ENCODE measurements at places on chromosomes 4 and X.

GRCh38 chr4:89682808-89683207 is 154.2 kb downstream of the SNCA start:
- no peak for DNase-seq

- no peak for DNase-seq
These were observed 249.9 kb downstream of the HNRNPD start for GRCh38 chr4:82123934-82124333.

DNA sequence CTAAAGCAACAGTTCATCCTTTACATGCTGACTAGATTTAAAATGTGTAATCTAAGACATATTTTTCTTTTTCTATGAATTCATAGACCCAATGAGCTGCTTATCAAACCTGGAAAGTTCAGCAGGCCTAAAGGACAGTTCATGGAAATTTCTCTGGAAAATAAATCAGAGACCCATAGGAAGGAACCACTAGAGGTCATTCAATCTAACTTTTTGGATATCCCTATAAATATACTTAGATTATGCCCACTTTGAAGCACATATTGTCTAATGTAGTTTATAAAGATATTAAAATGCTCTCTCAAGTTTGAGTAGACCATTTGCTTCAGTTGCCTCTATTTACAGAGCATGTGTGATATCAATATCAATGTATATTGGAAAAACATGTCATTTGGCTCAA is 473.0 kb downstream of the FAT4 start:
- peak; percentile 26 for DNase-seq

DNA sequence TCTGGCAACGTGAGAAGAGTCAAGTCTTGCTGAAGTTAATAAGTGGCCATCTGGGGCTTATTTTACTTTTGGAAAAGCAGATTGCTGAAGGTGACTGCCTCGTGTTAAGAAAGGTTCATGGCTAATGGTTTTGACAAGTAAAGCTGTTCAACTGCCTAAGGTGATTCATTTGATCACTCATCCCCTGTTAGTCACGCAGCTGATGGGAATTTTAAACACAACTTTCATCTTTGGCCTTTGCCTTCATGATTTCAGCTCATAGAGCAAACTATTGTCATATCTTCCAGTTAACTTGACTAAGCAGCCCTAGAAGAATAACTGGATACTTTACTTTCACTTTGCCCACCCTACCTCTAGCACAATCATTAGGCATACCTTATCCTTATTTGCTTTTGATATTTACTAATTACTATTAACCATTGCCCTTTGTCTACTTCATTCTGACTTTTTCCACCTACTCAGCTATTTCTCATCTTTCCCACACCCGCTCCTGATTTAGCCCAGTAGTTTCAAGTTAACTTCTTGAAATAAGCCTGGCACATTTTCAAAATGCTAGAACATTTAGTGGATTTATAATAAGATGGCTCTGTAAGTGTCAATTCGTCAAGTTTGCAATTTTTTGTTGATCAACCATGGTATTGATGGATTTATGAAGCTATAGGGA is 170.6 kb upstream of the S100G start:
- DNase-seq = peak; percentile 93

- peak; percentile 89 for DNase-seq
These were observed 144.4 kb downstream of the GLRA2 start for GRCh38 chrX:14673764-14674163.

- no peak for DNase-seq
These were observed 890.2 kb downstream of the FSTL5 start for GRCh38 chr4:161273607-161274006.

DNA sequence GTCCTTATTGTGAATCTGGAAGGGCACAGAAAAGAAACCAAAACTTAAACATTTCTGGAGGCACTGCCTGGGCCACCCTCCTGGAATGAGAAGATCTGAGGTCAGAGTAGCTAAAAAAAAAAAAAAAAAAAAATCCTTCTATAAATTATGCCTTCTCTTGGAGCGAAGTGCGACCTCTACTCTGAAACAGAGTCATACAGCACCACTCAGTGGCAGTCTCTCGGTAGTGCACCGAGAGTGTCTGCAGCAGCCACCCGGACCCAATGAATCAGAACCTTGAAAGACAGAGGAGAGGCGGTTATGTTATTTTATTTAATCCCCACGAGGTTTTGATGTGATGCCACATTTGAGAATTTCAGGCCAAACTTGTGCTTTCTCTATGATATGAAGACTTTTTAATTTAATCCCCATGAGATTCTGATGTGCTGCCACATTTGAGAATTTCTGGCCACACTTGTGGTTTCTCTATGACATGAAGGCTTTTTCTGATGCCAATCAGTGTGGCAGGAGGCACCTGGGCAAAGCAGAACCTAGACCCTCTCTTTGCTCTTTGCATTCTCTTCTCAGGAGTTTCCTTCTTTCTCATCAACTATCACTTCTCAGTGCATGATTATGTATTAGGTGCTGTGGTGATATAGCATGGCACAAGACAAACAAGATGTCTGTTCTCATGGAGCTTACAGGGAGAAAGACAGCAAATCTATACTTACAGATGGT is 5.6 kb upstream of the CT47C1 start:
- peak; percentile 73 for DNase-seq

DNA sequence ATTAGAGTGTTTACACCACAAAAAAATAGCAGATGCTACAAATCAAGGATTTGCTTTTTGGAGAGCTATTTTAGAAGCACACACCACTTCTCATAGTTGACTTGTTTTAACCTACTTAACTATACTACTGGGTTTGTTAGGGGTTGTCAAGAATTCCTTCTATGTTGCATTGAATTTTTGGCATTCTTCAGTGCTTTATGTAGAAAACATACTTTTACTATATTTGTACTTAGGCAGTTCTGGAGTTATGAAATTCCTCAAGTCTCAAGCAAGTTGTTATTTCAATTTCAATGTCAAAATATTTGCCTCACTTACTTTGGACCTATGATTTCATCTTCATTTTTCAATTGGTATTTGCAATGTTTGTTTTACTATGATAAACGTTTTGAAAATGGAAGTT is 449.6 kb downstream of the GLUD2 start:
- no peak for DNase-seq

DNA sequence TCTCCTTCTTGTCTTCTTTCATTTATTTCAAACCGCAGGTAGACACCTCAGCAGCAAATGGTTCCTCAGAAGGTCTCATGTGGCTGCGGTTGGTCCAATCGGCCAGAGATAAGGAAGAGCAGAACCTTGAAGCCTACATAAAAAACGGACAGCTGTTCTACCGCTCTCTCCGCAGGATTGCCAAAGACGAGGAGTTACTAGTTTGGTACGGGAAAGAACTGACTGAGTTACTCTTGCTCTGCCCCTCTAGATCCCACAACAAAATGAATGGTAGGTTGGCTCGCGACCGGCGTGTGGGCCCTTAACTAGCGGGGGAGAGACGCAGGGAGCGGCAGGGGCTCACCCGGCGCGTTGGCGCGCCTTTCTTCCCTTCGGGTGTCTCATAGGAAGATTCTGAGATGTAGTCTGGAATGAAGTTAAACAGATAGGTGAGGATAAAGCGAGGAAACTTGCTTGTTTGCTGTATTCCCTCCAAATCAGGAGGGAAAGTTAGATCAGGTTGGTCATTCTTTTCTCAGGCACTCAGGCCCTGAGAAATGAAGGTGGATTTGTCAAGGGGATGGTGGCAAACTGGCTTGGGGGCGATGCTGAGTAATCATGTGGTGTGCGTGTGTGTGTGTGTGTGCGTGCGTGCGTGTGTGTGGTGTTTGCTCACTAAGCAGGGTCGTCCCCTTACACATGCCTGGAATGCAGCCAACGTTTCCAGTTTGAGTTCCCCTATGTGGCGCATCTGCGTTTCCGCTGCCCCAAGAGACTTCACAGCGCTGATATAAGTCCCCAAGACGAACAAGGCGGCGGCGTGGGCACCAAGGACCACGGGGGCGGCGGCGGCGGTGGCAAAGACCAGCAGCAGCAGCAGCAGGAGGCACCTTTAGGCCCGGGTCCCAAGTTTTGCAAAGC is 4.2 kb downstream of the PRDM8 start:
- DNase-seq = no peak

DNA sequence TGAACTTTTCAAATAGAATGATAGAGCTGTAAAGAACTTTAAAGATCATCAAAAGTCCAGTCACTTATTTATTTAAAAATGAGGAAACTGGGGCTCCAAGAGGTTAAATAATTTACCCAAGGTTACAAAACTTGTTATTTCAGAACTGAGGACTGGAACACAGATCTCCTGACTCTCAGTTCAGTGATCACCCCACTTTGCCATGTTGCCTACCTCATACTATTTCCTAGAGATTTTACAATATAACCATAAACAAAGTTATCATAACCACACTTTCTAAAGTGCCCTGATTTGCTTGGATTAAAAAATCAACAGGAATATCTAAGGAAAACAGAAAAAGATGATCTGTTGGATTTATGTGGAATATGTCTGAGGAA is 7.4 kb upstream of the ACSL4 start:
- DNase-seq = no peak

- no peak for DNase-seq
These were observed 122.0 kb downstream of the PCDH7 start for GRCh38 chr4:30842142-30842541.

GRCh38 chr4:98663226-98664006 is 5.0 kb upstream of the TSPAN5 start:
- no peak for DNase-seq

DNA sequence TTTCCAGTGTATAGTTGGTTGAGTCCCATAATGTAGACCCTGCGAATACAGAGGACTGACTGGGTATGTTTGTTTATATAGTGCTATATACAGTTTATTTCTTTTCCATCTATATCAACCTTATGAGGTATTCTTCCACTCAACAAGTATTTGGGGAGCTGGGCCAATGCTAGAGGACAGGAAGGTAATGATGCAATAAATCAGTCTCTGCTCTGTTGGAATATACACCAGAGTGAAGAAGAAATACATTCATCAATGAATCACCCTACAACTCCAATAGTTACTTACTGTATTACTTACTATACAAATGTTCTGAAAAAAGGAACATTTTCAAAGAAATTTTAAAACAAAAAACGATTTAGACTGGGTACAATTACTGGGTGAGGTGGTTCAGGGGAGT is 2.1 kb upstream of the ARSJ start:
- no peak for DNase-seq

DNA sequence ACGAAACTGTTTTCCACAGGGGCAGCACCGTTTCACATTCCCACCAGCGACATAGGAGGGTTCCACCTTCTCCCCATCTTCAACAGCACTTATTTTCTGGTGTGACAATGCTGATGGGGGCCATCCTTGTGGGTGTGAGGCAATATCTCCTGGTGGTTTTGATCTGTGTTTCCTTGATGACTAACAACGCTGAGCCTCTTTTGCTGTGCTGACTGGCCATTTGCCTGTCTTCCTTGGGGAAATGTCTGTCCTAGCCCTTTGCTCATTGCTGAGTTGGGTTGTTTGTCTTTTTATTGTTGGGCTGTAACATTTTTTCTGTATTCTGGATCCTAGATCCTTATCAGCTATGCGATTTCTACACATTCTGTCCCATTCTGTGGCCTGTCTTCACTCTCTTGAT is 33.7 kb downstream of the ATP2B3 start:
- DNase-seq = no peak

GRCh38 chrX:9662148-9662547 is 103.5 kb downstream of the GPR143 start:
- peak; percentile 82 for DNase-seq

GRCh38 chr4:176186671-176187395 is 8.6 kb downstream of the SPATA4 start:
- DNase-seq = no peak

DNA sequence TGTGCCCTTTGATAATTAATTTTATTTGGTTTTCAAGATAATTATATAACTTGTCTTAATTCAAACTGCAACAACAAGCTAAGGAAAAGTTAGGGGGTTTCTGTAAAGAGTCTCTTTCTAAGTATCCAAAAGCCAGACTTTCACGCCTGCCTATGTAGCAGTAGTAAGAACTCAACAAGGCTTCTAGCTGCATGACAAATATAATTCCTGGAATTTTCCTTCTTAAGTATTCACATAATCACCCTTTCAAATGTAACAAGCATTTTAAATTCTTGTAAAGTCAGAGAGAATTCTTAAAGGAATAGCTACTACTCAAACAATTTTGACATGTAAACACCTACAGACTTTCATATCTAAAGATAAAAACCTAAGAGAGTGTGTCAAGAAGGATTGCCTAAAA is 189.7 kb upstream of the NDST3 start:
- no peak for DNase-seq

GRCh38 chrX:130696542-130696941 is 206.5 kb downstream of the ENOX2 start:
- DNase-seq = no peak

DNA sequence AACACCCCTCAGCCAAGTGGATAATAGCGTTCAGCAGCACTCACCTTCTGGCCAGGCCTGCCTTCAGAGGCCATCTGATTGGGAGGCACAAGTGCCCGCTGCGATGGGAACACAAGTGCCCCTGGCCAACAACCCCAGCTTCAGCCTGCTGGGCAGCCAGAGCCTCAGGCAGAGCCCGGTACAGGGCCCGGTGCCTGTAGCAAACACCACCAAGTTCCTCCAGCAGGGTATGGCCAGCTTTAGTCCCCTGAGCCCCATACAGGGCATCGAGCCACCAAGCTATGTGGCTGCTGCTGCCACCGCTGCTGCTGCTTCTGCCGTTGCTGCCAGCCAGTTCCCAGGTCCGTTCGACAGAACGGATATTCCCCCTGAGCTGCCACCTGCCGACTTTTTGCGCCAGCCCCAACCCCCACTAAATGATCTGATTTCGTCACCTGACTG is 55.9 kb upstream of the MTM1 start:
- no peak for DNase-seq

DNA sequence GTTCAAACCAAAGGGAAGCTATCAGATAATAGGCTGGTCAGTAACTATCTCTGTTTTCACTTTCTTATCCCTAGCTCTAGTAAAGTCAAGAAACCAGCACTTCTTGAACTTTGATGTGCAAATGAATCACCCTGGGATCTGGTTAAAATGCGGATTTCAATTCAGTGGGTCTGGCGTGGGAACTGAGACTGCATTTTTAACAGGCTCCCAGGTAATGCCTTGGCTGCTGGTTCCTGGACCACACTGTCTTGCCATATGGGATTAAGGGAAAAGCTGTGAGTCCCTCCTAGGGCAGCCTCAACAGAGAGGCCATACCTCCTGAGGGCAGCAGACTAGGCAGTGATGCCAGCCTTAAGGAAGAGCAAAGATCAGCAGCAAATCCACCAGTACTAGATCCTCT is 1.7 kb downstream of the RNF175 start:
- DNase-seq = no peak

DNA sequence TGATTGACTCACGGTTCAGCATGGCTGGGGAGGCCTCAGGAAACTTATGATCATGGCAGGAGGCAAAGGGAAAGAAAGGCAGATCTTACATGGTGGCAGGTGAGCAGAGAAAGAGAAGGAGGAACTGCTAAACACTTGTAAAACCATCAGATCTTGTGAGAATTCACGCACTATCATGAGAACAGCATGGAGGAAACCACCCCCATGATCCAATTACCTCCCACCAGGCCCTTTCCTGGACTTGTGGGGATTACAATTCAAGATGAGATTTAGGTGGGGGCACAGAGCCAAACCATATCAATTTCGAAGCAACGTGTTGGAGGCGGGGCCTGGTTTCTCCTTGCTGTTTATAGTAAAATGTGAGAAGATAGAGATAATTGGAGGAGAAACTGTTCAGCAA is 167.4 kb downstream of the GABRB1 start:
- no peak for DNase-seq

All from RKO (cell line).